Stimulated activated CD8-positive, alpha-beta memory T cell treated with anti-CD3 and anti-CD28 coated beads, Interleukin-4, amount 100 ng/mL, for 48 hours (primary cell): ENCODE measurements at places on chromosomes 6 and 20.

GRCh38 chr6:125910527-125910926, 46.0 kb upstream of the HINT3 start:
- no peak for DNase-seq

GRCh38 chr6:164882236-164882635, 427.2 kb downstream of the C6orf118 start:
- no peak for DNase-seq

DNA sequence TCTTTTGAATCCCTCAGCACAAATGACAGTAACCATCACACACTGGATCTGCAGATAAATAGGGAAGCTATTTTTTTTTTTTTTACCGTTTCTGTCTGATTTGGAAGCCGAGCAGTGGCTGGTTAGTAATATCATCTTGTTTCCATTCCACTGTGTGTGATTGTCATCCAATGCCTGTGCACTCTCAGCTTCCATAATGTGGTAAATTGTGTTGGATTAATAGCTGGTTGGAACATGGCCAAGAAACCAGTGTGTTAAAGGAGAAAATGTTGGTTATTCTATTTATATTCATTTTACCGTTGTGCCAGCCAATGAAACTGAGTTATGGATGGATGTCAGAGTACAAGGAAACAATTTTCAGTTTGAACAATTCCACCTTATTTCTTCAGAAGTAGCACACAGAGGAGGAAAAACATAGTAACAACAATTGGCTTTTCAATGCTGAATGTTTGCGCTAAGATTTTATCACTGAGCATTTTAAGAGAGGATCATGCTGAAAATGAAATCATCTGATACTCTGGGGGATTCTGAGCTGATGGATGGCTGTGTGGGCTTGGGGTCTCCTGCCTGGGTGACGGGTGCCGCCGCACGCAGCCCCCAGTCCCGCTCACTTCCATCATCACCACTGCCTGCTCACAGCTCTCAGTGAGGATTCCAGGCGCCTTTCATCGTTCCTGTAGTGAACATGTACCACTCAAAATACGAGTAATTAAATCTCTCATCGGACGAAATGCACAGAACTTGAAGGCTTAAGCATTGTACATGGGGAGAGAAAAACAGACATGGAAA, 40.7 kb upstream of the EXOC2 start:
- no peak for DNase-seq

GRCh38 chr6:5229356-5229755, 31.4 kb downstream of the LYRM4 start:
- DNase-seq: no peak

DNA sequence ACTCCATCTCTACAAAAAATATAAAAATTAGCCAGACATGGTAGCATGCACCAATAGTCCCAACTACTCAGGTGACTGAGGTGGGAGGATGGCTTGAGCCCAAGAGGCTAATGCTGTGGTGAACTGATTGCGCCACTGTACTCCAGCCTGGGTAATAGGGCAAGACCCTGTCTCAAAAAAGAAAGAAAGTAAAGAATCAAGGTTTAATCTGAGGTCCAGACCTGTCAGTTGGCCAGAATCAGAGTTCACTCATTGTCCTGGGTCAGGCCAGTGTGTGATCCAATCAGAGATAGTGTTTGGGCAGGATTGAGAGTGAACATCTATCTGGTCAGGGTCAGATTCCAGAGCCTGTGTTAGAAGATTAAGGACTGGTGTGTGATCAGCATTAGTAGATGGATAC, 15.5 kb downstream of the TMEM63B start:
- no peak for DNase-seq

- DNase-seq: no peak
Measured at GRCh38 chr20:54088430-54088829, 18.0 kb upstream of the BCAS1 start.

- no peak for DNase-seq
Measured at GRCh38 chr20:10110151-10110550, 75.4 kb downstream of the ANKEF1 start.
